BE2C (cell line): ENCODE measurements at places on chromosomes 7 and 10.

DNA sequence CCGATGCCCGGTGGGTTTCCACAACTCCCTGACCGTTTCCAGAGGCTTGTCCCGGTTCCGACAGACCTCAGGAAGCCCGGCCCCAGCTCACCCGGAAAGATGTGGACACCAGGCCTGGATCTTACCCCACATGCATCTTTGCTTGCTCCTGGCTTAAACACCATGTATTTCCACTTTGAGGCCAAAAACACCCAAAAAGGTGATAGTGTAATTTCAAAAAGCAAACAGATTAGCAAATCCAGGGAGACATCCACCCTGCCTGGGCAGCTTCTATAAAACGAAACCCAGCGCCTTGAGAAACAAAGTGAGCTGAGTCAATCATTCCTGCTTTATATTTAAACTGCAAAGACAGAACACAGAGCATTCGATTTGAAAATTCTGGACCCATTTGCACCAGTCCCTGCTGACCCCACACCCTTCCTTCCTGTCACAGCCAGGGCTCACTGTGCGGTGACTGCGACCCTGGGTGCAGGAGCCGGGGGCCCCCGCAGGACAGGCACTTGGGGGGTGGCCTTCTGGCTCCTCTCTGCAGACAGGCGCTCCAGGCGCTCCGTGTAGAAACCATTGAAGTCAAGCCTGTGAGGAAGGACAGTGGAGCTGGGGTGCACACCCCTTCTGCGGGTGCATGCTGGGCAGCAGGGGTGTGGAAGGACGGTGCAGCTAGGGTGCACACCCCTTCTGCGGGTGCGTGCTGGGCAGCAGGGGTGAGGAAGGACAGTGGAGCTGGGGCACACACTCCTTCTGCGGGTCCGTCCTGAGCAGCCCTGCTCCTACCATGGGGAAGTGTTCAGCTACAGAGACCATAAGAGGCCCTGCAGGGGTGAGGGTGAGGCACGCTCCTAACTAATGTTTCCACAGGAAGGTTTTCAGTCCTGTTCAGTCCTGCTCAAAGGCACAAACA, 2.9 kb upstream of the ADAM8 start:
- no peak for DNase-seq

- DNase-seq = no peak
These were observed 221.6 kb downstream of the TMEM178B start for GRCh38 chr7:141295367-141295895.

GRCh38 chr7:5417106-5418071, 6.2 kb downstream of the TNRC18 start:
- DNase-seq = no peak

DNA sequence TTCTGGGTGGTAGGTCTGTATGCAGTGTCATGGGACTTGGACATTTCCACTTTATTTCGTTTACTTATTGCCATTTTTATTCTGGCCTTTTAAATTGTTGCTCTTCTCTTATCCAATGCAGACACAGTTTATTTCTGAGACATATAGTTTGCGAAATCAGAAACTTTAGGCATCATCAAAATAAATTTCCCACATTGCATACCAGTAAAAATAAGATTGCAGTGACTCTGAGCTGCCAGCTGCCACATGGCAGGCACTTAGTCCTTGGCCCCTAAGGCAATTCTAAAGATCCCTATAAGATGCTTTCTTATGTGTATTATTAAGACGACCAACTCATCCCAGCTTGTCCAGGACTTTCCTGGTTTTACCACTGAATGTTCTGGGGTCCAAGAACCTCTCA, 81.8 kb upstream of the ANKRD1 start:
- no peak for DNase-seq

DNA sequence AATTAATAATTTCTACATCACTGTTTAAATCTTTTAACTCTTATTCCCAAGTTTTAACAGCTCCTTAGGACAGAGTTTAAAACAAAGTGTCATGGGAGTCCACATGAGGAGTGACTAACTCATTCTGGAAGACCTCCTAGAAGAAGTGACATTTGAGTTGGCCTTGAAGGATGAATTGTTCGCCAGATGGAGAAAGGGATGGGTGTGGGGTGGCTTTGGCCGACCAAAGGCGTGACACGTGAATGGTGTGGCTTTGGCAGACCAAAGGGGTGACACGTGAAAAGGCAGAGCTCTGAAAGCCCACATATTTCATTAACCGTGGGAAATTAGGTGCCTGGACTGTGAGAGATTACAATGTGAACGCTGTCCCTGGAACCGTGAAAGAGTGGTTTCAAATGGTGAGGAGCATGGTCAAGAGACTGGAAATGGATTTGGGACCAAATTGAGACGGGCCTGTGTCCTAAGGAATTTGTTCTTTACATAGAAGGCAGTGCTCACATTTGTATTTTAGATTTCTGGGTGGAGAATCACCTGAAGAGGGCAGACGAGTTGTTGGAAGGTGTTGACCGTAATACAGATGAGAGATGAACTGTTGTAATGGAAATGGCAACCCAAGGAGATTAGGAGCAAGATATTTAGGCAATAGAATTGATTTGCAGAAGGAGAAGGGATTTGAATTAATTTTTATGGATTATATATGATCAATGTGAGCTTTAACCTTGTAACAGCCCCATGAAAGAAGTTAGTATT, 228.1 kb downstream of the BICC1 start:
- DNase-seq = no peak
